Activated effector memory CD4-positive, alpha-beta T cell treated with anti-CD3 and anti-CD28 coated beads, Interleukin-2, amount 50 U/mL, for 16 hours (primary cell): ENCODE measurements at places on chromosomes 4 and X.

- DNase-seq = no peak
Observed at GRCh38 chr4:41639291-41639690, 101.3 kb downstream of the LIMCH1 start.

- no peak for DNase-seq
Observed at GRCh38 chrX:143768976-143769375, 48.4 kb upstream of the SPANXN2 start.

- DNase-seq = no peak
Observed at GRCh38 chr4:70041652-70042286, 8.5 kb upstream of the HTN1 start.

GRCh38 chr4:104743215-104743653, 248.5 kb upstream of the CXXC4 start:
- DNase-seq = no peak

DNA sequence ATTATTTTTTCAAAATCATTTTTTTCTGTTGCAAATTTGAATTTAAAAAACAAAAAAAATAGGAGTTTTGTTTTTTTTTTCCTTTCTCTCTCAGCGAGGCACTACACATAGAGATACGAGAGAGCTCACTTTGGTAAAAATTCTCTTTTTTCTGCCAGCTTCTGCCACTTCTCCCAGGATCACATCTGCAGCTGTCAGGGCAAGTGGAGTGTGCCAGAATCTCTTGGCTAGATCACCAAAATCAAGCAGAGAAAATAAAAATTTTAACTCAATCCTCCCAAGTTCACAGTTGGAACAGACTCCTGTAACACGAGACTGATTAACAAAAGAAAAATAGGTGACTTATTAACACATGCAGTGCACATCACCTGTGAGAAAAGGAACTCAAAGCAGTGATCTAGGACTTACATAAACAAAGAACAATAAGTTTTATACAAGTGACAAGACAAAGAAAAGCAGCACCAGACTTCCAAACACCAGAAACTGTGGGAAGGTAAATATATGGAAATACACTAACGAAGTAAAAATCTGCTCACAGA, 213.2 kb upstream of the ZFP42 start:
- DNase-seq = no peak

GRCh38 chrX:139936259-139936658, 3.4 kb upstream of the ATP11C start:
- no peak for DNase-seq

DNA sequence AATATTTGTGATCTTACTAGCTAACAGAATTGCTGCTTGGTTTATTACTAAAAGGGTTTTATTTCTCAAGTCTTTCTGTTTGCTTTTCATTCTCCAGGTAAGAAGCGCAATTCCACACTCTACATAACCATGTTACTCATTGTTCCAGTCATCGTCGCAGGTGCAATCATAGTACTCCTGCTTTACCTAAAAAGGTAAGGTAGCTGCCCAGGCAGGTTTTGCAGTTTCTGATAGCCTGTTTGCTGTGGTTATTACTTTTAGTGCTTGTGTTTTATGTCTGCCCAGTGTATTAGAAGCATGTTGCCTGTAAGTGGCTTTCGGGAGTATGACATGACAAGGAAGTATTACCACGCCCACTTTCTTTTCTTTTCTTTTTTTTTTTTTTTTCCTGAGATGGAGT, 46.4 kb downstream of the IL13RA1 start:
- no peak for DNase-seq

DNA sequence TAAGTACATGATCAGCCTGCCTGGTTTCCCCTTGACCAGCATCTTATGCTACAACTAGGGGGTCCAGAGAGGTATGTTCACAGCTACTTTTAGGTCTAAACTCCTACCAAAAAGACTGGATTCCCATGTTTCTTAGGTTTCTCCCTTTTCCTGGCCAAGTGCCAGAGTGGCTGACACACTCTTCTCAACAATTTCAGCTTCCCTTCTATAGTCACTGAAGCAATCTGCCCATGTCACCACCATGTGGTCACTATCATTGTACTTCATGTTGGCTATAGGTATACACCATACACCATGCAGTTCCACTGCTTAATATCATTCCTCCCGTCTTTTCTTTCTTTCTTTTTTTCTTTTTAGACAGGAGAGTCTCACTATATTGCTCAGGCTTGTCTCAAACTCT, 66.9 kb downstream of the KLHL13 start:
- DNase-seq = no peak

DNA sequence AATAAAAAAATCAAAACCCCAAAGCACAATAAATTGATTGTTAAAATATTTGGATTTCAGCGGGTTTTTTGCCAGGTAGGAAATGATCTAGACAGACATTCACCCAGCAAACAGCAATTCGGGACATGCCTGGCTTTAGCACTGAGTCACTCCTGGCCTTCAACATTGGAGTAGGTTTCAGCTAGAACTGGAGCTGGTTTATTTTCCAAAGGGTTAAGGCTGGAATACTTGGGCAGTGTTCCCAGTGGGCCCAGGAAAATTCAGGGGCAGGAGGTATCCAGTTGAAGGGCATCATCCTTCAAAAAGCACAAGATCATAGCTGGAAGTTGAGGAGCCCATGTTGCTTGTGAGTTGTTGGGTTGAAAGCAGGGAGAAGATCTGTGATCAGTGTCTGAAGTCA, 41.0 kb downstream of the TXLNG start:
- DNase-seq = no peak

DNA sequence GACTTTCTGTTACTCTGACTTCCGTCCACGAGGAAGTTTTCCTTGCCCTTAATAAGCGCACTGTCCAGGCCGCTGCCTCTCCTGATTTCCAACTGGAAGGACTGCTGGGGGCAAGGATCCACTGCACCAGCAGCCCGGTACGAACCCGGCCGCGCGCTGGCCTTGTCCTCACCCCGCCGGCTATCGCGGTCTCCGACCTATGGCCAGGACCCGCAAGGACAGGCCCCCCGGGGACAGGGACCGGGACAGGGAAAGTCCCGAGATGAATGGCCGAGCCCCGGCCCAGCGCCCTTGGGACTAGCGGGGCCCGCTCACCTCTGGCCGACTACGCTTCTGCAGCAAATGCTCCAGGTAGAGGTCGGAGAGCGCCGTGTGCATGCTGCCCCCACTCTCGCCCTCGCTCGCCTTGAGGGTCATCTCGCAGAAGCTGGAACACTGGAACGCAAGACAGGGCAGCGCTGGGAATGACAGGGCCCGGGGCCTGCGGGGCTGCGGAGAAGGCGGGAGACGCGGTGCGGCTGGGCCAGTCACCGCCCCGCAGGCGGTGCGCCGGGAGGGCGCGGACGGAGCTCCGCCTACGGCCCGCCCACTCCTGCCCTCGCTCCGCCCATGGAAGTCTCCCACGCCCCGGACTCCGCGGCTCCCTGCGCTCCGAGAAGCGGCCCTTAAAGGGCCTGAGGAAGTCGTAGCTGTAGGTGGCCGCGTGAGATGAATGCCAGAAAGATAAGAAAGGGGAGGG, at the start of gene MPP1:
Gene MPP1, minus strand, starts transcription at position 529 of the 739 bp plus-strand sequence. Its CDS starts 112 bp downstream, at position 417.
- peak; percentile 89 for DNase-seq

DNA sequence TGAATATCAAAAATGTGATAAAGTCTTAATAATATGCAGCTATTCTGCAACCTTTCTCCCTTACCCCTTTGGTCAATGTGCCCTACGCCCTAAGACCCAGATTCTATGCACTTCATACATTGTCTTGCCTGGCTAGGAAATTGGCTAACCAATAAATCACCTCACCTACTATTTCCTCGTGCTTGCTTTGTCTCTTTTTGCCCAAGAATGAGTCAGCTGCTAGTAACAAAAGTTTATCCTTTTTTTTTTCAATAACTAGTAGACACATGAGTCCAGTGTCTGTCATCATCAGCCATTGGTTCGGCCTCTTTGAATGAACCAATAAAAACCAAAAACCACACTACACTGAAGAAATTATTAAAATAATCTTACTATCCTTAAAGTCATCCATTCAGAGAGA, 387.1 kb downstream of the PPP3CA start:
- DNase-seq = no peak

DNA sequence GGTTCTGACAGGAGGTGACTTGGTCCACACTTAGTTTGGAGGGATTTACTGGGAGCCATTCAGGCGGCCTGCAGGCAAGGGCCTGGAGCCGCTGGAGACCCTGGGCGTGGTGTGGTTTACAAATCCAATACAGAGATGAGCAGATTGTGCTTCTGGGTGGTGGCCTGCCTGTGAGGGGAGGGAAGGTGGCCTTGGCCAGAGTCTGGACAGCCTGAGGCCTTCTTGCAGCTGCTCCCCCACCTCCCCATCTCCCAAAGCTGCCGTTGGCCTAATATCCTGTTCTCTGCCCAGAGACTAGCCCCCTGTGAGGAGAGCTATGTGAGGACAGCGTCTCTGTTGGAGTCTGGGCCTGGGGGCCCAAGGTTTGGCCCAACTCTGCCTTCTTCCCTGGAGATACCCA, 163.9 kb upstream of the MAMLD1 start:
- no peak for DNase-seq

DNA sequence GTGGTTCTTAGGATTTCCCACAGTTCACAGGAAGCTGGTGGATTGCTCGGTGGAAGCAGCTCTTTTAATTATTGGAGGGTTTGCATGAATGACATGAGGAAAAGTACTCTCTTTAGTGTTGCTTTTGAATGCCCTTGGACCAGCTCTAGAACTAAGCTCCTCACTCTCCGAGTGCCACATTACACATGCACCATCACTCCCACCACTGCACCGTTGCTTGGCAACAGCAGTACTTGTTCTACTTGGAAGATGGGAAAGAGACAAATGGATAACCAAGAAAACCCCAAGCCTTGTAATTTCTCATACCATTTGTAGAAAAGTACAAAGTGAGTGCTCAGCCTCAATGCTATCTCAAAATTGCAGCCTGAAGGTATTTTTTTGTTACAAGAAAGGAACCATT, 620.2 kb upstream of the BOD1L1 start:
- DNase-seq = no peak

DNA sequence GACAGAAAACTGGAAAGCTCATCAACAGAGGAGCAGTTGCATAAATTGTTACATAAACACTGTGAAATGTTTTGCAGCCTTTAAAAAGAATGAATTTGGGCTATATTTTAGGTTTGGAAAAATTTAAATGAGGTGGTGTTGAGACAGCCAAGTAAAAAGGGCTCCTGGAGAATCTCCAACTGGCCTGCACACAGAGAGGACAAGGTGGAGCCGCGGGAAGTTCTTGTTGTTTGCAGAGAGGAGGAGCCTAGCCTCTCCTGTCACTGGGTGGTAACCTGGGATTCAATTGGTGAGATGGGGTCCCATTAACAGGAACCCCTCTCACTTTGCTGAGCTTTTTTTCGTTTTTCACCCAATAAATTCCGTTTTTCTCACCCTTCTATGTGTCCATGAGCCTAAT, 13.4 kb downstream of the GIMD1 start:
- DNase-seq = no peak

- no peak for DNase-seq
Observed at GRCh38 chr4:99383399-99383798, 30.9 kb upstream of the ADH1C start.

DNA sequence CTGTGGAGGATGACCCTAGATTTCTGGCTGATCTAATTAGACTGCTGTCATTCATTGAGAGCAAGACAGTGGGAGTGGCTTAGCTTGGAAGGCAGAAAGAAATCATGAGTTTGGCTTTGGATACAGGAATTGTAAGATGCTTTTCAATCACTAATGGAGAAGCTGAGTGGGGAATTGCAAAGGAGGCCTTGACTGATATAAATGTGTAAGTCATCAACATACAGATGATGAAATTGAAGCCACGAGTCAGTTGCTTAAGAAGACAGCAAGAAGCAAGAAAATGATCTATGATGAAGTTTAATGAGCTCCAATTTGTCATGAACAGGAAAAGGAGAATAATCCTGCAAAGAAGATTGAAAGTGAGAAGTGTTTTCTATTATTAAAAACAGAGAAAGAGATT, 136.7 kb upstream of the C1QTNF7 start:
- no peak for DNase-seq

DNA sequence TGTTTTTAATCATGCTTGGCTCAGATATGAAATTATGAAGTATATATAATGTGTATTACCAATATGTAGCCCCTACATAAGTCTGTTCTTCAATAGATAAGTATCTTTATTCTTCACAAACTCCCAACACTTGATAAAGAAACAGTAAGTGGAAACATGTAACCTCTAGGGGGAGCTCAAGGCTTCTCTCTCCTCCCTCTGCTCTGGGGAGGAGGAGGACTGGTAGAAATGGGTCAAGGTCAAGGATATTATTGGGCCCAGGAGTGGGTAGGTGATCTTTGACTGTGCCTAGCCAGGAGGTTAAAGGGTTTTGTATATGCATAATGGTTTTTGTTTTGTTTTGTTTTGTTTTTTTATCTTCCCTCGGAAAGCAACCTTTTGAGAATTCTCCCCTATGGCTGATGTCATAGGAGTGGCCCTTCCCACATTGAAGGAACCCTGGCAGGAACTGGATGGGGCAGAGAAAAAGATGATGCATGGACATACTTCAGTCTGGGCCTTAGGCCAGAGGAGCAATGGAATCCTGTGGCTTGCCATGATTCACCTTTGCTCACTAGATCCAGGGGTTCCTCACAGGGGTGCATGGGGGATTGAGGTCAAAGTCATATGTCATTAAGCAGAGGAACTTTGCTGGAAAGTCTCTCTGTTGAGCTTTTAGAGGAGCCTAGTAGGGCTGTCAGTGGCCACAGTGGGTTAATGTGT, 460.3 kb downstream of the MID1IP1 start:
- DNase-seq = no peak

DNA sequence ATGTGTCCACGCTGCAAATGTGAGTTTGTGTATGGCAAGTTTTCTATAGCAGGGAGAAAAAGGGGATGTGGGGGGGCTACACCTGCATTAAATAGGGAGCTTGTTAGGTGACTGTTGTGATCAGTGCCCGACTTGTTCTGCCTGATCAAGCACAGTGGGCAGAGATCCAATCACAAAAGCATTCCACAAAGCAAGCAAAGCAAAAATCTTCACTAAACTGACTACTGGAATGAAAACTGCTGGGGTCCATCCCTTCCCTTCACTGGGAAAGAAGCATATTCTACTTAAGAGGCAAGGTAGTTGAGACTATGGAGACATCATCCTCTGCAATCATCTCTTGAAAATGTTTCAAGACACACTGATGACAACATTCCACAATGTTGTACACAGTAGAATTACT, 5.2 kb downstream of the IRS4 start:
- DNase-seq = no peak

GRCh38 chrX:15564981-15565579, 35.7 kb downstream of the ACE2 start:
- peak; percentile 57 for DNase-seq

DNA sequence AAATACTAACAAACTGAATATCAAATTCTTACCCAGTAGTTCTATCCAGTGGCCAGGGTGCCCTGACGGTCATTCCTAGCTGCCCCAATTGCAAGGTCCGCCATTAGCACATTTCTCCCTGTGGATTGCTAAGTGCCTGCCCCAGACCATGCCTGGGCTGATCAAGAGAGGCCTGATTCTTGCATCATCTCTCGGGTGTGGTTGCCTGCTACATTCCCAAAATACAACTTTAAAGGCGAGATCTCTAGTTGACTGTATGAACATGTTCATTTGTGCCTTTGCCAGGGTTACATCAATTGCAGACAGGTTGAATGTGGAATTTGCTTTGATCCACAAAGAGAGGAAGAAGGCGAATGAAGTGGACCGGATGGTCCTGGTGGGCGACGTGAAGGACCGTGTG, 28.0 kb downstream of the PRPS2 start:
- DNase-seq = no peak
